ENCODE measurements at places on chromosomes 1 and 21.

- DNase-seq, result no peak
These were observed 50.3 kb upstream of the CTPS1 start for GRCh38 chr1:40929155-40929554.

DNA sequence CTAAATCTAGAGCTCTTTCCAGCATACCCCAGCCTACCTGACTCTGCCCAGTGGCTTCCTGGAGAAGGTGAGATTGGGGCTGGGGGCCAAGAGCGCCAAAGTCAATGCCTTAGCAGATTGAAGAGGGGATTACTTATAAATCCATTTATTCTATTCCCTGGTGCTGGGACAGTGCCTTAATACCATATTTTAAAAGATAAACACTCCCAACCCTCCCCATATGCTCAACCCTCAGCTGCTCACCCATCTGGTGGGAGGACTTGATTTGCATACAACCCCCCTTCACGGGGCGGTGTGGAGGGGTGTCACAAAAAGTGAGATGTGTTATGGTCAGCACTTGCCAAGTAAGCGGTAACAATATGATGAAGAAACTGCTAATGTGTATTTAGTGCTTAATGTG is 3.2 kb upstream of the DISP3 start:
- DNase-seq, result no peak

- DNase-seq, result no peak
These were observed 341.3 kb downstream of the RWDD3 start for GRCh38 chr1:95575291-95575690.

- DNase-seq, result no peak
These were observed 44.2 kb upstream of the EXOSC10 start for GRCh38 chr1:11143907-11144306.

GRCh38 chr21:43006874-43007208 is 32.5 kb downstream of the PKNOX1 start:
- DNase-seq, result no peak

- no peak for DNase-seq
These were observed 611.1 kb downstream of the AJAP1 start for GRCh38 chr1:5265438-5266075.

GRCh38 chr1:38135625-38136414 is 89.2 kb upstream of the POU3F1 start:
- no peak for DNase-seq

DNA sequence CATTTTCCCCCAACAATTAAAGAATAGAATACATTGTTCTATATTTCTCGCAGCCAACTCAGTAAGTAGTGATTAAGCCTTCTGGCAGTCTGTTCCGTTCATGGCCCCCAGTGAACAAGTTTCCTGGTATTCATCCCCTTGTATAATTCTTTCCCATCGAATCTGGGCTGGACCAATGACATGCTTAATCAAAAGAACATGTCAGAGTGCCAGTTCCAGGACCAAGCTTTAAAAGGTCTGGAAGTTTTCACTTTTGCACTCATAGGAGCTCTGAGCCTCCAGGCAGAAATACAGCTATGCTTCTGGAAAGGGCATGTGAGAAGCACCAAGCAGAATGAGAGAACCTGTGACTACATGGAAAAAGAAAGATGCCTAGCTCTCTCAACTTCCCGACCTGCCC is 22.5 kb upstream of the DPYD start:
- no peak for DNase-seq

DNA sequence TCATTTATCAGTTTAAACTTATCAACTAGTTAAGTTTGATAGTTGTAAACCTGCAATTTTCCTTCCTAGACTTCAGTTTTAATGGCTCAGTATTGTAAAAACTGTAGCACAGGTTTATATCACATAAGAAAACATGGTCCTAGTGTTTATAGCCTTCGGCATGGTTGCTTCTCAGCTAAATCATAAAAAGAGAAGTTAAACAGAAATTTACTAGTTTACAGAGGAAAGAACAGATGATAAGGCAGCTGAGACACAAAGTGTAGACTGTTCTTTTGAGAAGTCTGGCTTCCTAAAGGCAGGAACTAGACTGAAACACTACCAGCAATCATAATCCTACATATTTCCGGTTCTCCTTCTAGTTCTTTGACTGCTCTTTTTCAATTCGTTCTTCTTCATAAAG is 39.8 kb downstream of the WNT2B start:
- no peak for DNase-seq

DNA sequence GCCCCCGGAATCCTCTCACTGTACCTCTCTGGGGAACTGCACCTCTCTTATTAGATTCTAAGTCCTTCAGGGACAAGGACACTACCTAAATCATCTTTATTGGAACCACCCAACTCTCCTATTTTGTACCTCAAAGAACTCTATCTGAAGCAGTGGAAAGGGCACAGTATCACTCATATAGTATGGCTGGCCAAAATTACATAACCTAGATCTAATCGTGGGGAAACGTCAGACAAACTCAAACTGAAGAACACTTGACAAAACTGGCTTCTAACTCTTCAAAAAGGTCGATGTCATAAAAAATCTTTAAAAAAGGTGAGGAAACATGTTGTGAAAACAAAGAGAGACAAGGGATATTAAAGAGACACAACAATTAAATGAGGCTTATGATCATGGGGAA is 210.0 kb downstream of the SLC45A1 start:
- no peak for DNase-seq

DNA sequence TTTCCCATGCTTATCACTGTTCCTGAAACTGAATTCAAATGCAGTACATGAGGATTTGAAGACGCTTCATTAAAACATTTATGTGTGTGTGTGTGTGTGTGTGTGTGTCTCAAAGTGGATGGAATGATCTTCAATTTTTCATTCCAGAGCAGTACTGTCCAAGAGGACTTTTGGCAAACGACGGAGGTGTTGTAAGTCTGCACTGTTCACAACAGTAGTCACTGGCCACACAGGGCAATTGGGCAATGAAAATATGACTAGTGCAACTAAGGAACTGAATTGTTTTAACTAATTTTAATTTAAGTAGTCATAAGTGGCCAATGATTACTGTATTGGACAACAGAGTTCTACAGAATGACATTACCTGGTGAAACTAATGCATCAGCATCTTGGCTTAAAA is 5.0 kb downstream of the TAF5L start:
- no peak for DNase-seq

DNA sequence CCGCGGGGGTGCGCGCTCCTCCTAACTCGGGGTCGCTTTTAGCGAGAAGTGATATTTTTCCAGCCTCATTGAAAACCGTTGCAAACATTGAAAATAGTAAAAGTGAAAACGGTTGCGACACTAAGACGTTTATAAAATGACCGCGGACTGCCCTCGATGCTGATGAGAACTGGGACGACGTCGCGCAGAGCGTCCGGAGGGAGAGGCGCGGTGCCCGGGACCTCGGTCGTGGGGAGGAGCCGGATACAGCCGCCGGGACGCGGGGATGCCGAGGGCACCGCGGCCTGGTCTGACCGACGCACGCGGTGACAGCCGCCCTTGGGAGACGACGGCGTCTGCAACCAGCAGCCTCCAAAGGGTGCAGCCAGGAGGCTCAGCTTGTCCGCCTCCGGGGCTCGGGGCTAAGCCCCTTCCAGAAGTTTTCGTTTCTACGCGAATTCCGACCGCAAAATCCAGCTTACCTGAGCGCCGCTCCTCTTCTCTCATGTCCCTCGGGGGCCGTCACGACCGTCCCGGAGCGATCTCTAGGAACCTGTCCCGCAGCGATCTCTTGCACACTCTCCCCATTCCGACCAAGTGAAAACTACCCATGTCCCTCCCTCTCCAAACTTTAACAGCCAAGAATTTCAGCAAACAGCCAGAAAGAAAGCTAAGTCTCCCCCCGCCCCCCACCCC is 144.4 kb upstream of the ETS2 start:
- DNase-seq, result no peak

GRCh38 chr21:35705237-35705887 is 355.0 kb downstream of the SETD4 start:
- no peak for DNase-seq

- DNase-seq, result no peak
These were observed 106.8 kb downstream of the RAVER2 start for GRCh38 chr1:64851664-64852063.

GRCh38 chr1:228463559-228464455 is 23.4 kb upstream of the RNF187 start:
- no peak for DNase-seq

DNA sequence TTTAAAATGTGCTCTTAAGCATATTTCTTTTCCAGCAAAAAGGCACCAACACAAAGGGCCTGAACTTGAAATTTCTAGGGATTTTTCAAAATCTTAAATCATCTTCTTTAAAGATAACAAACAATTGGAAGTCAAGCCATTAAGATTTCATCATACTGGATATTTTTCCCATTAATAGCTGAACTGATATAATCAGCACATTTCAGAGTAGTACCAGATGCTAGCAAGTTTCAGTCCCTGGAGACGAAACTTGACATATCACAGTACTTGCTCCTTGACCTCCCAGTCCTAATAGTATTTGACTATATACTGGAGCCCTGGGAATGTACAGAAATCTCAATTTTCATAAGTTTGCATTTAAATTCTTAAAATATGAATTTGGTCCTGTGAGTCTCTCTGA is 10.2 kb upstream of the CDC7 start:
- no peak for DNase-seq

GRCh38 chr1:24955161-24955560 is 25.1 kb upstream of the RUNX3 start:
- DNase-seq, result no peak

GRCh38 chr21:20627594-20627993 is 370.6 kb upstream of the NCAM2 start:
- DNase-seq, result no peak

- peak; percentile 81 for DNase-seq
These were observed 154.8 kb upstream of the VAMP3 start for GRCh38 chr1:7616076-7616832.

DNA sequence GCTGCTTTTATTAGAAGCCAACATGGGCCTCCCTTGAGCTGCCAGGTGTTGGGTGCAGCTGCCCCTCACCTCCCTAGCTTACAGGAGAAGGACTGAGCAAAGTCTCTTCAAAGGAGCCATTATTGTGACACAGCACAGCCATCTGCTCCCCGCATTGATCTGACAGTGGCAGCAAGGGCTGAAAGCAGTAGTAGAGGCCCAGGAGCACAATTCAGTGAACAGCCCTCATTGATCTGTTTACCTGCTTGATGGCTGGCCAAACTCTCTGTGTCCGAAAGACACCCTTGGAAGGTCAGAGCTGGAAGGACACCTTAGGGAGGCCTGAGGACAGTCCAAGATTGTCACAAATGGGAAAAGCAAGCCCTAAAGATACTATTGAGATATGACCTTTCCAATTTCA is 14.5 kb downstream of the HMGB4 start:
- no peak for DNase-seq

GRCh38 chr1:234969011-234969441 is 159.6 kb downstream of the TOMM20 start:
- DNase-seq, result no peak

DNA sequence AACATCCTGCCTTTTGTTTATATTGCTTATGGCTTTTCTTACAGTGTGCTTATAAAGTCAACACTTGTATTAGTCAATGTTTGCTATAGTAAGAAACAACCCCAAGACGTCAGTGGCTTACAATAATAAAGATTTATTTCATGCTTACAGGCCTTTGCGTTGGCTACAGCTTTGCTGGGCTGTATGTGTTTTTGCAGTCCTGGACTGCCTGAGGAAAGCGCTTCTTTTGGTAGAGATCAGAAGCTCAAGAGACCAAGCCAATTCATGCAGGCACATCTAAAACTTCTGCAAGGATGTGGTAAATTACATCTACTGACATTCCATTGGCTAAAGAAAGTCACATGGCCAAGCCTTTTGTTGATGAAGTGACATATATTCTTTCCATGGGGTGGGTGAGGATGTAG is 17.5 kb upstream of the PRKAA2 start:
- DNase-seq, result no peak

- no peak for DNase-seq
These were observed 17.1 kb upstream of the PROK1 start for GRCh38 chr1:110433803-110434202.

Measured in mesothelial cell of epicardium (in vitro differentiated cells).